ENCODE measurements at places on chromosomes 2 and 18.

- DNase-seq: no peak
Observed at GRCh38 chr18:24485681-24486080, 25.2 kb downstream of the HRH4 start.

- no peak for DNase-seq
Observed at GRCh38 chr18:59881728-59882656, 17.8 kb upstream of the PMAIP1 start.

GRCh38 chr2:47457268-47457667, 54.3 kb downstream of the MSH2 start:
- DNase-seq: no peak

DNA sequence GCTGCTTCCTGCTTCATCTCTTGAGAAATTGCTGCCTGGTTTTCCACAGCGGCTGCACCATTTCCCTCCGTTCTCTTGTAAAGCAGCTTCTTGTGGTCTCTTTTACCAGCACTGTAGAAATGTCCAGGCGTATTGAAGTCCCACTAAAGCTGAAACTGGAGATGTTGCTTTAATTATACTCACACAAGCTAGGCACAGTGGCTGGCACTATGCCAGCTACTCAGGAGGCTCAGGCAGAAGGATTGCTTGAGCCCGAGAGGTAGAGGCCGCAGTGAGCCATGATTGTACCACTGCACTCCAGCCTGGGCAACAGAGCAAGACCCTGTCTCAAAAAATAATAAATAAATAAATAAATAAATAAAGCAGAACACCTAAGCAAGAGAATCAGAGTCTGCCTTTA, 19.2 kb upstream of the ATP9B start:
- no peak for DNase-seq

- no peak for DNase-seq
Observed at GRCh38 chr2:219199470-219200211, 6.9 kb upstream of the ZFAND2B start.

DNA sequence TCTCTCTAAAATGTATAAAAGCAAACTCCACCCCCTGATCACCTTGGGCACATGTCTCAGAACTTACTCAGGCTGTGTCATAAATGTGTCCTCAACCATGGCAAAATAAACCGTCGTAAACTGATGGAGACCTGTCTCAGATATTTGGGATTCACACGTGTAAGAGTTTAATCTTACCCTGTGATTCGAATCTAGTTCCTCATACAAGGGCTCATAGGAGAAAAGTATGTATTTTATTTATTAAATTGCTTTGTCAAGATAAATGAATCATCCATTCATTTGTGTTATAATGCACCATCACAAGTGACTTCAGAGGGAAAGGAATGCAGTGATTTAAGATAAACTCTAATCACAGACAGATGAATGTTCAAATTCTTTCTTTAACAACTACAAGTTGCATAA, 712.5 kb upstream of the LRATD1 start:
- DNase-seq: no peak

DNA sequence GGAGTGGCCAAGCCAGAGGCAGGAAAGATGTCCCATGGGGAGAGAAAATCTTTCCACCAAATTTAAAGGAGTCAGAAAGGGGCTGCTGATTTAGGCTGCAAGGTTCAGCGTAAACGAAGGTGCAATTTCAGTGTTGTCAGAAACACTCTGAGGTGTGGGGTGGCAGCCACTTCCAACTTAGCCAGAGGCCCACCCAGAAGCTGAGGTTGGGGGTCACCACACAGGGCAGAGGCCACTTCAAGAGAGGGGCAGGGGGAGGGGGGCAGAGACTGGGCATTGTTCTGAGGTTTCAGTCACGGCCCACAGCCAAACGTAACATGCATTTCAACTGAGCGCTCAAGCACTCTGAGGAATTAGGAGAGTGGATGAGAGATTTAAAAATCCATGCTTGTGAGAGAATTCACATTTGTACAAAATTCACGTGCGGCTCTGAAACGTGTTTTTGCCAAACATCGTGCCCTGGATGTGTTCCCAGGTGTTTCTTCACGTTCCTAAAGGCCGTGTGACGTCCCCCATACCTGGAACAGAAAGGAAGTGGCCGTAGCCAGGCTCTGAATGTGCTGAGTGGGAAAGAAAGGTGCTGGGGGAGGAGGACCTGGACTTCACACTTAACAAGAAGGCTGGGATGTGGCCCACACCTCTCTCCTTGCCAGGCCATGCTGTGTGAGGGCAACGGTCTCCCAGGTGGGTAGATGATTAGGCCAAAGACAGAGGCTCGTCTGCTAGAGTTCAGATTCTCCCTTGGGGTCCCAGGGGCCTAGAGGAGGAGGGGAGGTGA, 19.5 kb upstream of the BOK start:
- DNase-seq: no peak

- no peak for DNase-seq
Observed at GRCh38 chr2:198641161-198641560, 816.6 kb downstream of the SATB2 start.

GRCh38 chr2:183078163-183078463, 434 bp upstream of the DUSP19 start:
- DNase-seq: no peak

All from NCI-H774 (cell line).